Suppressor macrophage treated with lipopolysaccharide for 4 hours (primary cell): ENCODE measurements at places on chromosomes 5 and 9.

GRCh38 chr5:32767948-32768467, 56.9 kb downstream of the NPR3 start:
- DNase-seq: peak; percentile 91

- DNase-seq: no peak
Measured at GRCh38 chr5:120640778-120641177, 176.7 kb downstream of the PRR16 start.

- DNase-seq: no peak
Measured at GRCh38 chr9:129063061-129063460, 17.9 kb upstream of the DOLPP1 start.

- DNase-seq: no peak
Measured at GRCh38 chr5:11377896-11378295, 526.4 kb downstream of the CTNND2 start.

DNA sequence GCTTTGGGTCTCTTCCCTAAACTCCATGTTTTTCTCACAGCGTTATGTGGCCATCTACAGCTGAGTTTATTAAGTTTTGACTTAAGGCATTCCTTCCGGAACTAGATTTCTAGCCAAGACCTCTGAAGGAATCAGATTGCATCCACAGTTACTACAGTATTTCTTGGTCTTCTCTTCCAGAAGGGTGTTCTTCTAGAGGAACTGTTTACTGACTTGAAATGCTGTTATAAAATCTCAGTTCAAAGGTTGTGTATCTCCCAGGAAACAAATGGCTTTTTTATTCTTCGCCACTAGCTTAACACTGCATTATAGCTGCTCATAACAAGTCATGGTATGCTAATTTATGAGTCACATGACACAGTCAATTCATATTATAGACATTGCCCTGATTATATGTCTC, 55.3 kb upstream of the RAD23B start:
- DNase-seq: no peak

- no peak for DNase-seq
Measured at GRCh38 chr5:164637931-164638521, 1132.6 kb downstream of the MAT2B start.

DNA sequence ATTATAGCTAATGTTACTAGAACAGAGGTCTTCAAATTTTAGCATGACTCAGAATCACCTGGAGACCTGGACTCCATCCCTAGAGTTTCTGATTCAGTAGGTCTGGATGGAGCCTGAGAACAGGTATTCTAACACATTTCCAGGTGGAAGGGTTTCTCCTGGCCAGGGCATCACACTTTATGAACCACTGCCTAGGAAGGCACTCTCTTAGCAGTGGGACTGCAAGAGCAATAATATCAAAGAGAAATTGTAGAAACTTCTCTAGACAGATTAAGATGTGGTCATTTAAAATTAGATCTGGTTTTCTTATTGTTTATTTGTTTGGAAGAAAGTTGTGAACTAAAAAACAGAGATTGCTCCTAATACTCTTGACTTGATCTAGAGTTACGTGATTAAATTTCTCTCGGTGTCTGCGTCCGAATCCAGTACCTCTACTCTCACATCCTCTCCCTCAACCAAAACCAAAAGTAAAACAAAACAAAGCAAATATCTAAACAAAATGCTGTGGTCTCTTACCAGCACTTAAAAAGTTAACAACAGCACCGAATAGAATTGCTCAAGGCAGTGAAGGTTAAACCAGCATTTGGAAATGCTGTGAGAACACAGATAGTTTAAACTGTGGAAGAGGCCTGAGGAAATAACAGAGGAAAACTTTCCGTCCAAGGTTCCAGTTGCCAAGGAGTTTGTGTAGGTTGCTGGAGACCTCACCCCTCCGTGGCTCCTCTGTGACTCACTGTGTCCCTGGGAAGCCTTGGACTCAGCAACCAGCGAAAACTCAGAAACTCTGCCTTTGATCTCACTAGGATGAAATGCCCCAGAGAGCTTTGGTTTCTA, 193.4 kb downstream of the ARRDC3 start:
- peak; percentile 59 for DNase-seq

GRCh38 chr9:115237385-115237998, 119.5 kb upstream of the TNC start:
- no peak for DNase-seq

DNA sequence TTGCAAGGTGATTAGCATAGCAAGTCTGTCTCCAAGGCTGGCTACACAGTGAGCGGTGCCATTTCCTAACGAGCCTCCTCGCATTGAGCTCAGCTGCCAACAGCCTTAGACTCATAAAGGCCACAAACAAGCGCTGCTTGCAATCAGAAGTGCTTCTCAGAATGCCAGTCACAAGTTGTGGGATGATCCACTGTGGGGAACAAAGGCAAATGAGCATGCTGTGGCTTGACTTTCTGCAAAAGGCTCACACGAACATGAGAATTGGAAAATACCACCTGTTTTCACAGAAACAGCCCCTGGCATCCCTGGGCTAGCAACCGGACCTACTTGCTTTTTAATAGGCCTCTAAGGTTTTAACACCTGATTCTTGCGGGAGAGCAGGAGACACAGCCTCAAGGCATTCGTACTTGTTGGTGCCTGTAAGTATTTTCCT, 215.5 kb downstream of the FANCC start:
- no peak for DNase-seq

GRCh38 chr9:3900673-3901318, 375.0 kb upstream of the RFX3 start:
- peak; percentile 66 for DNase-seq

DNA sequence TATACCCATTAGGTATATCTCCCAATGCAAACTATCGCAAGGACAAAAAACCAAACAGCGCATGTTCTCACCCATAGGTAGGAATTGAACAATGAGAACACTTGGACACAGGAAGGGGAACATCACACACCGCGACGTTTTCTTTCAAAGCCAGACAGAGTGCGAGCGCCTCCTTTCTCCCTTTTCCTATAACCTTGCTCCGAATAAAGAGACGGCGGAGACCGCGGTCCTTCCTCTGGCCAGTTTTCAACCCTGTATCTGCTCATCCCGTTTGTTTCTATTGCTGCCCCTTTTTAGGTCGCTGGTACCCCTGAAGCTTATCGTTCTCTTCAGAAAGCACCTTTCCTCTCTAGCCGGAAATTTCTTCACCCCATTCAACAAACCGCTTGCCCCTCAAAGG, 1.3 kb downstream of the LVRN start:
- no peak for DNase-seq

DNA sequence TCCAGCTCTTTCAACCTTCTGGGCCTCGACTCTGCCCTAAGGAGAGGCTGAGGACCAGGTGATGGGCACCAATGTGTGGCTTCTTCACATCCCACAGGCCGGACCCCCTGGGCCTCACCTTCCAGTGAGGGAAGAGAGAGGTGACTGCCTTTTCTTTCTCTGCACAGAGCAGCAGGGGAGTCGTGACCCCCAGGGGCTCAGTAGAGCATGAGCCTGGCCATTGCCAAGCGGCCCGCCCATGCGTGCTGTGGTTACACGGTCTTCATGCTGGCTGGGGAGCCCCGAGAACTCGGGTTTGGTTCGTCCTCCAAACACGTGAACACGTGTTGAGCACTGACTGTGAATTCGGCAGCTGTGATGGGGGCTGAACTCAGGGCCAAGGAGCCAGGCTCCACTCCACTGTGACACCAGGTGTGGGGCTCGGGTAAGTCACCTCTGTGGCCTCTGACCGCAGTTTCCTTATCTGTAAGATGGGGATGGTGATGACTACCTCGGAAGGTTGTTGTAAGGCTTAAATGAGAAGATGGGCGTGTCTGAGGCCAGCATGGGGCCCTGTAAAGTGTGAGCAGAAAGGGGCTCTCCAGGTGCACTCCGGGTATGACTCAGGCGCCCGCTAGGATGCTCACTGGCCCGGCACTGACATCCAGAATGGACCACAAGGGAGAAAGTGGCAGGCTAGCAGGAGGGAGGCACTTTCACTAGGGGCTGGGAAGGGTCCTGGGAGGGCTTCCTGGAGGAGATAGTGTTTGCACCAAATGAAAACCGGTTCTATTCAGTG, 13.4 kb upstream of the GRHPR start:
- no peak for DNase-seq

DNA sequence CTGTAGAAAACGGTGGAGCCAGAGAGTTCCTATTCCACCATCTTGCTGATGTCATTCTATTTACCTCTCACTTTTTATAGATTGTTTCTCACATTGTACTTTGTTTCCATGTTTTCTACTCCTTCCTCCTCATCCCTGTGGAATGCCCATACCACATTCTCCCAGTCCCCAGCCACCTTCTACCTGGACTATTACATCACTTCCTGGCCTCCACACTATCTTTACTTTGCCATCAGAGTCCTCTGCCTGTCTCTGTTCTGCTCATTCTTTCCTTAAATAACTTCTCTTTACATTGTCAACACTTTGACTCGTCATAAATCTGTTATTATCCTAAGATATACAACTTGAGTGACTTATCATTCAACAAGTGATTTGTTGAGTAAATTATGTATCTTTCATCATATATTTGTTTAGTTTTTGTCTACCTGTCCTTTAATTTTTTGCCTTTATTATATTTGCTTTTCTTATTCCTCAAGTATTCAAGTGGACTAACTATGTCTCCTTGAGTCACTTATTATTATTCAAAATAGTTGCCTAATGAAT, 182.5 kb downstream of the ADGRV1 start:
- no peak for DNase-seq

GRCh38 chr9:113998525-113999255, 79.4 kb downstream of the AMBP start:
- DNase-seq: no peak

DNA sequence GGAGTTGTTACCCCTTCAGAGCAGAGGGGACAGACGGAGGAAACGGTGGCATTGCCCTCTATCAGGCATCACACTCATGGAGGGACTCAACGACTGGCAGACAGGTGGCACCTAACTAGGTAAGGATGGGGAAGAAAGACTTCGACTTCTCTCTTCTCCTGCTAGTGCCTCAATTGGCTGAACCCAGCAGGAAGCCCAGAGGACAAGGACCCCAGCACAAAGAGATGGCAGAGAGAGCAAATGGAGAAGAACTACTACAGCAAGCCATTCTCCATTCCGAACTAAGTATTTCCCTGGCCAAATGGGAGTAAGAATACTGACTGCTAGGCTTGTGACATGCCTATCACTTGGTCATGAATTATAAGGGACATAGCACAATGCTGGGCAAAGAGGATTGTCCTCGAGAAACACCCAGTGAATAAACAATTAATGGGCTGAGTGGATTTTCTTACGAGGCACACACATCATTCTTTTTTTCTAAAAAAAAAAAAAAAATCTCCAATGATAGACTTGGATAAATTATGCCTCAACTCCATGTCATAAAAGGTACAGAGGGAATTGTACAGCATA, 35.3 kb upstream of the CPEB4 start:
- DNase-seq: no peak
